CD4-positive, alpha-beta T cell (primary cell): ENCODE measurements at places on chromosomes 6 and 20. TPM values are rescaled to one million over a fixed set of nuclear protein-coding genes. Genes with fewer than 3 reads are reported as not detected.

GRCh38 chr6:93567164-93567563 is 147.8 kb upstream of the EPHA7 start:
- no peak overlapping the region for H3K27ac ChIP-seq
- H3K4me1 ChIP-seq, result no peaks in the 10 kb centered on the region
- H3K4me3 ChIP-seq, result no peak overlapping the region
- no peaks in the 10 kb centered on the region for H3K27me3 ChIP-seq
- H3K36me3 ChIP-seq, result no peaks in the 10 kb centered on the region

GRCh38 chr6:152695372-152696045 is 2.2 kb upstream of the MYCT1 start:
- no peaks in the 10 kb centered on the region for H3K4me1 ChIP-seq
- no peaks in the 10 kb centered on the region for H3K36me3 ChIP-seq
- H3K27ac ChIP-seq, result no peak overlapping the region
- no peak overlapping the region for H3K4me3 ChIP-seq

The PPIL6 gene
- 0.84 TPM for total RNA-seq

GRCh38 chr6:41716516-41717391 is 18.7 kb downstream of the TFEB start:
- no peak overlapping the region for H3K4me3 ChIP-seq
- no peak overlapping the region for H3K27ac ChIP-seq
- peaks cover 4% of the 10 kb centered on the region for H3K4me1 ChIP-seq
- H3K36me3 ChIP-seq, result peaks cover 2% of the 10 kb centered on the region
- DNase-seq, result no peak

The AIG1 gene
- 8.4 TPM for total RNA-seq

The PLA2G7 gene
- not detected for total RNA-seq

DNA sequence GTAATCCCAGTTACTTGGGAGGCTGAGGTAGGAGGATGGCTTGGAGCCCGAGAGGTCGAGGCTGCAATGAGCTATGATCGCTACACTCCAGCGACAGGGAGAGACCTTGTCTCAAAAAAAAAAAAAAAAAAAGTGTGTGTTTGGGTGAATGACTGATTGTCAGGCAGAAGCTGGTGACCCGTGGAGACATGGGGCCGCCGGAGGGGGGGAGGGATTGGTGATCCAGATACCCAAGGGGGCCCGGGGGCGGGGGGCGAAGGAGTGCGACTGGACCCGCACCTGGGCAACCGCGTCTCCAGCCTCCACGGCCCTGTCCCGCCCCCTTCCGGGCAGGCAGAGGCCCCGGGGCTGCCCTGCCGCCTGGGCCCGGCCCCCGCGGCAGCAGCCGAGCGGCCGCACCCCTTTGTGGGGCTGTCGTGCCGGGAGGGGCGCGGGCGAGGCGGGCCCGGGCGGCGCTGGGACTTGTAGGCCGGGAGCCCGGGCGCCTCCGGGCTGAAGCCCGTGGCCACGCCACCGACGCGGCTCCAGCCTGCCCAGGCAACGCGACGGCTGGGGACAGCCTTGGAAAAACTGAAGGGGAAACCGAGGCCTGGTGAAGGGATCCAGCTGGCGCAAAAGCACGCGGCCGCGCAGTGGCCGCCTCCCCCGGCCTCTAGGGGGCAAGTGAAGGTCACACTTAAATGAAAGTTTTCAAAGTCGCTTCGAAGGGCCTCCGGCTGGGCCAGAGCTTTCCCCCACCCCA is 2.1 kb upstream of the RBM38 start:
- DNase-seq, result peak; percentile 59
- H3K4me3 ChIP-seq, result peak overlapping the region; percentile 50
- H3K4me1 ChIP-seq, result peaks cover 43% of the 10 kb centered on the region
- H3K27ac ChIP-seq, result peak overlapping the region; percentile 38
- H3K36me3 ChIP-seq, result peaks cover 16% of the 10 kb centered on the region
- no peaks in the 10 kb centered on the region for H3K27me3 ChIP-seq

The PCK1 gene
- not detected for total RNA-seq

The XPO5 gene
- total RNA-seq, result 31.2 TPM

The CCN5 gene
- total RNA-seq, result not detected

The C6orf62 gene
- total RNA-seq, result 111 TPM

- no peaks in the 10 kb centered on the region for H3K4me1 ChIP-seq
- H3K36me3 ChIP-seq, result no peaks in the 10 kb centered on the region
- no peaks in the 10 kb centered on the region for H3K27me3 ChIP-seq
- H3K4me3 ChIP-seq, result no peak overlapping the region
- DNase-seq, result no peak
These were observed 23.1 kb downstream of the ACOT13 start for GRCh38 chr6:24689964-24690363.

The TMEM244 gene
- not detected for total RNA-seq

GRCh38 chr6:47016909-47017308 is 25.2 kb downstream of the ADGRF1 start:
- no peaks in the 10 kb centered on the region for H3K36me3 ChIP-seq
- no peaks in the 10 kb centered on the region for H3K27me3 ChIP-seq
- H3K4me3 ChIP-seq, result no peak overlapping the region

- H3K36me3 ChIP-seq, result no peaks in the 10 kb centered on the region
- H3K4me1 ChIP-seq, result no peaks in the 10 kb centered on the region
- no peak overlapping the region for H3K4me3 ChIP-seq
- peaks cover 6% of the 10 kb centered on the region for H3K27me3 ChIP-seq
- no peak for DNase-seq
These were observed 158.0 kb downstream of the PHF3 start for GRCh38 chr6:63793465-63794137.

GRCh38 chr6:126339796-126340609 is at the start of gene CENPW:
CENPW (plus strand) TSS chr6:126340115; CDS start chr6:126340274, 159 bp downstream.
- H3K36me3 ChIP-seq, result no peaks in the 10 kb centered on the region
- H3K27me3 ChIP-seq, result no peaks in the 10 kb centered on the region
